A549 (cell line): ENCODE measurements at places on chromosomes 1 and 21.

DNA sequence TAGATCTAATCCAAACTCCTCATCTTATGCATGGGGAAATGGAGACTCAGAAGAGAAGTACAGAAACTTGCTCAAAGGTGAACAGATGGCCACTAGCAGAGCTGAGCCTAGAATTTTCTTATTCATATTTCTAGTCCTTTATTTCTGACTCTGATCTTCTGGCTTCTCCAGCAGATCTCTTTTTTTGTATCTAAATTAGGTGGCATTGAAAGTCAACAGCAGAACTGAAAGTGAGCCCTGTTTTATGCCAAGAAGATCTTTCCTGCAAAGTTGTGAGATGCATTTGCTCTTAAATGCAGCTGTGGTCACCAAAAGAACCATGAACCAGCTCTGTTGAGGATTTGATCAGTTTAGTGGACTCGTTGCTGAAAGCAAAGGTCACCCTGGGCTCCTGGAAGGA lies 75.5 kb downstream of the KAZN start:
- no peak for DNase-seq

DNA sequence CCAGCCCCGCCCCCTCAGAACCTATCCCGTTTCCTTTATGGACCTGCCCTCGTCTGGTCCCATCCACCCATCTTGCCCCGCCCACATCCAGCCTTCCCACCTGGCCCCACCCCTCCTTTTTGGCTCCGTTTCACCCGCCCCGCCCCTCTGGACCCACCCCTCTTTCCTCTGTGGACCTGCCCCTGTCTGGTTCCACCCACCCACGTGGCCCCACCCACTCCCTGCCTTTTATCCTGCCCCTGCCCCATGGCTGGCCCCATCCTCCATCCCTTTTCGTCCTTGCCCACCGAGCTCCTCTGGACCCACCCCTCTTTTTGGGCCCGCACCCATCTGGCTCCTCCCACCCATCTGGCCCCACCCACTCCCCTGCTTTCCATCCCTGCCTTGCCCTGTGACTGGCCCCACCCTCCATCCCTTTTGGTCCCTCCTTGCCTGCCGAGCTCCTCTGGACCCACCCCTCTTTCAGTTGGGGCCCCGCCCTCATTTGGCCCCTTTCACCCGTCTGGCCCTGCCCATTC lies 177.3 kb downstream of the CAMTA1 start:
- DNase-seq: peak; percentile 75

DNA sequence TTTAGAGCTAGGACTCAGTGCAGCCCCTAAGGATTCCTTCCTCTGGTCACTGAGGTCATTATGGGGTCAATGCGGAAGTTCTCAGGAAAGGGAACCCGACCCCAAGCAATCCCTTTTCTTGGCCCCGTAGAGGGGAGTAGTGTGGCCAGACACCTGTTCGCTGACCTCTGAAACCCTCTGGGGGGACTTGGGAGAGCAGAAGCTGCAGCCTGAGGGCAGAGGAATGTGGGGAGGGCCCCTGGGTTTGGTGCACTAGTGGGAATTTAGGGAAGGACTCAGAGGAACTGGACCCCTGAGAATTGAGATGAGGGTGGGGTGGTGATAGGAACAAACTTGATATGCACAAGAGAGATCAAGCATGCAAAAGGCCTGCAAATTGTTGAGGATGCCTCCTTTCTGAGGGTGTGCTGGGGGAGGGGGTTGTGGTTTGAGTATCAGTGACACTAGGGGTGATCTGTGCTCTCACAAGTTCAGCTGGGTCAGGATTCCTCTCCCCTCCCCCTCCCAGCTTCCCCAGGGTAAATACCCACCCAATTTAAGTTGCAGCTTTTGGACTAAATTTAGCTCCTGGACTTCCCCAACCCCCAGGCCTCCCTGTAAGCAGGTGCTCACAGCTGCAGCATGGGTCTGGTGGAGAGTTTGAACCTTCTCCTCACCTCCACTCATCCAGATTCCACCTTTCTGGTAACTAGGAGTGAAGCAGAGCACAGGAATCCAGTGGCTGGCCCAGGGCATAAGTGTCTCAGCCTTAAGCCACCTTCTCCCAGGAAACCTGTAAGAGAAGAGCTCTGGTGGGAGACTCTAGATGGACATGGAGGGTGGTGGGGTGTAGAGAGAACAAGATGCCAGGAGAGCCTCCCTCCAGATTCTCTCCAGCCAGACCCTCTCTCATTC lies 13.5 kb downstream of the ADAMTSL4 start:
- DNase-seq: no peak

DNA sequence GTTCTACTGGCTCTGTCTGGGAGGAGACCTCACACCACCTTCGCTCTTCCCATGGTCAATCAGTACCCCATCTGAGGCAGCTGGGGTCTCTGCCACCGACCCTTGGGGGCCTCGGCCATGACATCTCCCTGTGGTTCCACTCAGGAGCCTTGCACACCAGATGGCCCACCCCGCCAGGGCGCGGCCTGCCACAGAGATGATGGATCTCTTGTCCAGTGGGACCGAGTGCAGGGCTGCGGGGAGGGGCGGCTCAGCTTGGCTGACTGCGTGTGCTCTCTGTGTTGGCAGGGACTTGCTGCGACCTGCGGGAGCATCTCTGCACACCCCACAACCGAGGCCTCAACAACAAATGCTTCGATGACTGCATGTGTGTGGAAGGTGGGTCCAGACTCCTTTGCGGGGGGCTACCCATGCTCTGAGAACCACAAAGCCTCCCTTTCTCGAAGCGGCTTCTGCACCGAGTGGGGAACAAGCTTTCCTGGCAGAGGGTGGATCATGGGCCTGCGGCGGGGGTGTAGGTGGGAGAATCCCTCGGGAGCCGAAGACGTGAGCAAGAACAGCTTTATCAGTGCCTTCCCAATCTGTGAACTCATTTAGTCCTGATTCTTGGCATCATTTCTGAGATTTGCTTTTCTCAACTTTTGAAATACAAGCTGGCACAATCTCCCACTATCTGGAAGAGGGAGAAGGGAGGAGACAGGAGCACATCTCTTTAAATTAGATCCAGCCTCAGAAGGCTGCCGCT lies 20.9 kb upstream of the AGTRAP start:
- no peak for DNase-seq

DNA sequence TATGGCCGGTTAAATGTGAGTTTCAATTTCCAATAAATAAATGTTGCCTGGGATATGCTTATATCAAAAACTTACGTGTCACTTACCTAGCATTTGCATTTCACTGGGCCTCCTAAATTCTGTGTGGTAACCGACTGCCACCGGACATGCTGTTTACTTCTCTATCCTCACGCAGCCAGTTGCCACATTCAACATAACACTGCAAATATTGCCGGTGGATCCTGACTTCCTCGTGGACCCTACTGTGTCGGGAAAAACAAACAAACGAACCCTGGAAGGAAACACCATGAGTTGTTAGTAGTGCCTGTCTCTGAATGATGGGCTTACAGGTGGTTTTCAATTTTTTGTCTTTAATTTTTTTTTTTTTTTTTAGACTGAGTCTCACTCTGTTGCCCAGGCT lies 54.1 kb downstream of the RIPK4 start:
- DNase-seq: no peak

DNA sequence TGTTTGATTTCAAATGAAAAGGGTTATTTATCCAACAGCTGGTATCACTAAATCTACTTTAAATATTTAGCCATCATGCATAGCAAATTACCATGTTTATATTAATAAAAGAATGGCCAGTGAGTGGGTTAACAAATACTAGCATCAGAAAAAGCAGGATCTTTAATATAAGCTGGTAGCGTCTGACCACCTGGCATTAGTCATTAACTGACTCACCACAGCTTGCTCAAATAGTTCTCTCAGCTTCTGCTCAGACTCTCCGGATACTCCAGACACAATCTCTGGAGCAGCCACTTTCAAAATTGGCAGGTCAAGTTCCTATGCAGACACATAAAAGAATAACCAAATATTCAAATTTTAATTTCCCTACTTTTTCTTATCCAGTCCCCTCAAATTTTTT lies 29.6 kb downstream of the NVL start:
- peak; percentile 43 for DNase-seq

GRCh38 chr21:45074048-45074817 lies at the start of gene ADARB1:
Gene ADARB1 (plus strand): TSS chr21:45074580. CDS start chr21:45171657, 97,077 bp downstream.
- peak; percentile 51 for DNase-seq

- DNase-seq: no peak
Observed at GRCh38 chr1:108609483-108610049, 49.7 kb downstream of the EEIG2 start.

- DNase-seq: no peak
Observed at GRCh38 chr1:221032637-221033280, 153.5 kb downstream of the HLX start.

- no peak for DNase-seq
Observed at GRCh38 chr1:21175324-21175669, 1.4 kb downstream of the EIF4G3 start.

- no peak for DNase-seq
Observed at GRCh38 chr1:8011016-8011415, 15.1 kb downstream of the ERRFI1 start.

- no peak for DNase-seq
Observed at GRCh38 chr1:178393370-178393769, 103.4 kb downstream of the CLEC20A start.

- no peak for DNase-seq
Observed at GRCh38 chr1:7943251-7943650, 2.6 kb upstream of the TNFRSF9 start.

GRCh38 chr1:48043622-48044021 lies 46.4 kb upstream of the TRABD2B start:
- no peak for DNase-seq

DNA sequence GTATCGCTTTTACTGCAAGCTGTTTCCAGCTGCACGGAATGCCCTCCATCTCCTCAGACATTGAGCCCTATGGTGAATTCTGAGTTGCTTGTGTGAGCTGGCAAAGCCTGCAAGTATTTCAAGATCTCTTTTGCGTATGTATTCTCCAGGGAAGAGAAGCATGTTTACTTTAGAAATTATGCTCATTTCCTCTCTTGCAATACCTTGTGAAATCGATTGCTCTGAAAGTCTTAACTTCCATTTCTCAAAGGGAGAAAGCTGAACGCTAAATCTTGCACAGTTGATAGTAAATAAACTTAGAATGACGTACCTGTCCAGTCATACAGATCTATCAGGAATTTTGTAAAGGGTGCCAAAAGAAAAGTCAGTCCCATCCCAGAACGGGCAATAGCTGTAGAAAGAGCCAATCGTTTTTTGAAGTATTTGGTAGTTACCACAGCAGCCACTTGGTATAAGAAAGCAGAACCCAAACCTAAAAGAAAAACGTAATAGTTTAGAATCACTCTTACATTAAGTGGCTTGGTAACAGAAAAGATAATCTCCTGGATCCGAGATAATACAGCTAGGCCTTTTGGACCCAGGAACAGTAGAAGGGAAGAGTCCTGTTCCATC lies 10.0 kb downstream of the SLC16A4 start:
- DNase-seq: no peak
